ENCODE measurements at places on chromosomes 13 and 19. TPM values are rescaled to one million over a fixed set of nuclear protein-coding genes. Genes with fewer than 3 reads are reported as not detected.

The SHANK1 gene
- total RNA-seq: under 0.01 TPM

The LYPD5 gene
- 0.39 TPM for total RNA-seq

The MBD3L3 gene
- total RNA-seq: not detected

The CALR3 gene
- not detected for total RNA-seq

The LGI4 gene
- not detected for total RNA-seq

The TMEM255B gene
- 51.7 TPM for total RNA-seq

The NXNL1 gene
- total RNA-seq: not detected

The ZNF560 gene
- total RNA-seq: under 0.01 TPM

DNA sequence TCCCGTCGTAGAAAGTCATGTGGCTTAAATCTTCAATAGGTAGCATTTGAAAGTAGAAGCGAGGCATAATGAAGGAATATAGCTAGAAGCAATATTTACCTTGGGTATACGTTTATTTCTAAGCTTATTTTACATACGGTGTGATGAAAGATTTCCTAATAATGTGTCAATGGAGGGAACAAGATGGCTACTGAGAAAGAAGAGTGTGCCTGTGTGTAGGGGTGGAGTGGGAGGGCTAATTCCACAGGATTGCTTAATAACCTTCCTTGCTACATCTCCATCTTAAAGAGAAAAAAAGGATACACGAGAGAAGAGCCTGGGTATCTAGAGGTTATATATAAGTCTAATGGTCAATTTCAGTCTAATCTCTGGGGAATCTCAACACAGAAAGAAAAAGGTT, 2.0 kb downstream of the SPART start:
- no peak for DNase-seq

DNA sequence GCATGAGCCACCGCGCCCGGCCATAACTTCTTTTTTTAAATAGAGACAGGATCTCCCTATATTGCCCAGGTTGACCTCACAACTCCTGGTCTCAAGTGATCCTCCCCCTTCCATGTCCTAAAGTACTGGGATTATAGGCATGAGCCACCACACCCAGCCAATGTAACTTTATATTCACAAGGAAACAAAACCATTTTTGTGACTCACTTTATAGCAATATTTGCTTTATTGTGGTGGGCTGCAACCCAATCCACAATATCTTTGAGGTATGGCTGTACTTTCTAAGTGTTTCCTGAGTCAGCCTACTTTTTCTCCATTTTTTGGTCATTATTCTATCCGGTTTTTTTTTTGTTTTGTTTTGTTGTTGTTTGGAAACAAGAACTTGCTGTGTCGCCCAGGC, 7.9 kb upstream of the ZIM3 start:
- no peak for DNase-seq

- no peak for DNase-seq
These were observed 30.2 kb upstream of the FREM2 start for GRCh38 chr13:38656699-38657098.

GRCh38 chr19:7928741-7929701, 3.1 kb upstream of the CTXN1 start:
- DNase-seq: peak; percentile 63

- DNase-seq: peak; percentile 84
These were observed 2.8 kb downstream of the SEMA6B start for GRCh38 chr19:4556597-4557127.

- DNase-seq: no peak
These were observed 8.3 kb downstream of the HMGB1 start for GRCh38 chr13:30457306-30457891.

GRCh38 chr19:11142528-11143171, 12.9 kb downstream of the SPC24 start:
- peak; percentile 97 for DNase-seq

GRCh38 chr13:114194853-114195252, 15.8 kb downstream of the CFAP97D2 start:
- DNase-seq: no peak

DNA sequence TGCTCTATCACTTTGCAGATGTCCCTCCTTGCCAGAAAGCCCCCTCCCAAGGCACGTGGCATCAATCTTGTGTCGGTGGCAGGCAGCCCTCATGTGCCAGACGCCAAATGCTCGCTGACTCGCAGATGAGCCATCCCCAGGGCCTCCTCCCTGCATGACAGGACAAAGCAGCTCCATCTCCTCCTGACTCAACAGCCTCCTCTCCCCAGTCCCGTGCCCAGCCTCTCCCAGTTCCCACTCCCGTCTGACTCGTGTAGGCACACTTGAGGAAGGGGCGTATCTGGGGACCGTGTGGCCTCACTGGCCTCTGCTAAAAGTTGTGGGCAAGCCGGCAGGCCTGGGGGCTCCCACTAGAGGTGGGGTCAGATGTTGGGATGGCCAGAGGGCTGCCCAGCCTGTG, 133.6 kb downstream of the STK24 start:
- peak; percentile 13 for DNase-seq

- DNase-seq: no peak
These were observed 17.7 kb downstream of the PLEKHF1 start for GRCh38 chr19:29683009-29683408.

DNA sequence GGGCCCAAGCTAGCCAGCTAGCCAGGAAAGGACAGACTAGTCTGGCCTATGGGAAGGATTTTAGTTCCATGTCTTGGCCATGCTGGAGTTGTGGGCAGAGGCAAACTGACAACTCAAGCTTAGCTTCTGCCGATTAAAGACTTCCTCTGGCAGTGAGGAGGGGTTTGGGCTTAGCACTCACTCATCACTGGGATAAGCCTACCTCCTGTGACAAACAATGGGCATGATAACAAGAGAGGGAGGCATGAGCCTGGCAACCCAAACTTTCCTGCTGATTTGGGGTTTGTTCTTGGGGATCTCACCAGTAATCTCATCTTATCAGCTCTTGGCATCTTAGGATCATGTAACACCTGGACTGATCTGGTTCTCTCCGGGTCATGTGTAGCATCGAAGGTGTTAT, 83.6 kb downstream of the KL start:
- no peak for DNase-seq

GRCh38 chr13:32427852-32428580, at the start of gene N4BP2L1:
N4BP2L1 (minus strand) TSS chr13:32428130; CDS start chr13:32428082, 48 bp downstream.
- DNase-seq: peak; percentile 66

DNA sequence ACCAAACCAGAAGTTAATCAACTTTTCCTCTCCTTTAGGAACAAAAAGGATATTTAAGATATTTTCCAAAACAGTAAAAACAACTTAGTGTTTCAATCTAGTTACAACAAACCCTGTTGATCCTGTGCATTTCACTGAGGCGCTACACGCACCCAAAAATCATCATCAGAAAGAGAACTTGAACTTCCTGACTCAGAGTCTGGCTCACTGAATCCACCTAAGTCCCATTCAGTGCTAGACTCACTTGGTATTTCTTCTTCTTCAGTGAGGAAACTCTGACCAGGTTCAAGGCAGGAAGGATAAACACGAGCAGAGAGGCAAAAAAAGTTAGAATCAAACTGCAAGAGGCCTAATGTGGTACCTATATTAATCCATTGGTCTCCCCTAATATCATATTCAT, 2.2 kb downstream of the KBTBD6 start:
- DNase-seq: no peak

GRCh38 chr19:19096641-19097627, 33.1 kb downstream of the SLC25A42 start:
- DNase-seq: no peak

DNA sequence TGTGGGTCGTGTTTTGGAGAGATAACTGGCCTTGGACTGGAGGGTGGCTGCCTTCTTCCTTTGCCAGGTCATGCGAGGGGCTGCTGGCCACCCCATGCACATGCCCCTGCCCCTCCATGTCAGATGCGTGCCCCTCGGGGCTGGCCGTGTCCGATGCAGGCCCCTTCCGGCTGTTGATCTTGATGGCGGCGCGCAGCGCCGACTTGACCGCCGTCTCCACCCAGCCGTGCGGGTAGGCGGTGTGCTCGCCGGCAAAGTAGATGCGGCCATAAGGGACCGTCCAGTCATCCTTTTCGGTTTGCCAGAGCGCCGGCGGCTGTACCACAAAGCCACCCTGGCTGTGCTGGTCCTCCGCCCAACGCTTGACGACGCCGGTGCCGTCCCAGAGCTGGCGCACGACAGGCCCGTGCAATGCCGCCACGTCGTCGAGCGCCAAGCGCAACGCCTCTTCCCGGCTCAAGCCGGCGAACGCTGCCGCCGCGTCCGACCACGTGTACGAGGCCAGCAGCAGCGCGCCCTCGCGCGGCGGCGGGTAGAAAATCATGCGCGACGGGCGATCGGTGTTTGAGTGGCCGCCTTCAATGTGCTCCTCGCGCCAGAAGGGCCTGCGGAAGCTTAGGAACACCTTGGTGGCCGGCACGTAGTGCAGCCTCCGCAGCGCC, 6.9 kb downstream of the IL4I1 start:
- DNase-seq: peak; percentile 83

DNA sequence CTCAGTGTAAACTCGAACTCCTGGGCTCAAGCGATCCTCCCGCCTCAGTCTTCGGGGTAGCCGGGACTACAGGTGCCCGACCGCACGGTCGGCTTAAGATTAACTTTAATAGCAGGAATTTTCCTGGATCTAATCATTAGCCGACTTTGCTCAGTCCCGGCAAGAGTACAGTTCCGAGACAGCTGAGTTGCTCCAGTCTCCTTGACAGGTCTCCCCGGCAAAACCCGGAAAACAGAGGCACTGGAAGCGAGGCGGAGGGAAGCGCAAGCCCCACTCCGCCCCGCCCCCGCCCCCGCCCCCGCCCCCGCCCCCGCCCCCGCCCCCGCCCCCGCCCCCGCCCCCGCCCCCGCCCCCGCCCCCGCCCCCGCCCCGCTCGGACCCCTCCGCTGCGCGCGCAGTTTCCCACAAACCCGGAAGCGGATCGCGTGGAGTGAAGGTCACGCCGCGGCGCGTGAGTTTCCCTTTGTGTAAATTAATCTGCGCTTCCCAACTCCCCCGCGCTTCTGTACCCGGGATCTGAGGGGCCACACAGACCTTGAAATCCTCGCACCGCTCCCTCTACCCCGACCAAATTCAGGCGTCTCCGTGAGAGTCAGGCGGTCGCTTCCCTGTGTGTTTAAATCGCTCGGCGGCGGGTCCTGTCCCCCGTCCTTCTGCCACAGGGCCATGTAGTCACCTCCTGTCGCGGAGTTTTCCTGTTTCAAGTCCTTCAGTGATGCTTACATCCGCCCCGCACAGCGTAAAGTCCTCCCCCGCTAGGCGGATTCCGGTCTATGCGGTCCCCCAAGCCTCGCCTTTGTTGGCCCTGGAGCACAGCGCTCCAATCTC, at the start of gene ZNF480:
TSS of gene ZNF480 (plus strand) at position 397 of the 828 bp plus-strand sequence. CDS start 3,244 bp downstream, outside the sequence.
- DNase-seq: peak; percentile 80

DNA sequence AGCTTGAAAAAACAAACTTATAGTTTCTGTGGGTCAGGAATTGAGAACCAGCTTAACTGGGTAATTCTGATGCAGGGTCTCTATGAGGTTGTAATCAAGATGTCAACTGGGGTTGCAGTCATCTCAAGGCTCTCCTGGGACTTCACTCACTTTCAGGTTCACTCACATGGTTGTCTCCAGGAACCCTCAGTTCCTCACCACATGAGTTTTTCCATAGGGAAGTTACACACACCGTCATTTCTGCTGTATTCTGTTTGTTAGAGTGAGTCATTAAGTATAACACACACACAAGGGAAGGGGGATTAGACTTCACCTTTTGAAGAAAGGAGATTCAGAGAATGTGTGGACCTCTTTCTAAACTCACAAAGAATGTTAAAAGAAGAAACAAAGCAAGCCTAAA, 34.9 kb upstream of the MLNR start:
- peak; percentile 30 for DNase-seq

DNA sequence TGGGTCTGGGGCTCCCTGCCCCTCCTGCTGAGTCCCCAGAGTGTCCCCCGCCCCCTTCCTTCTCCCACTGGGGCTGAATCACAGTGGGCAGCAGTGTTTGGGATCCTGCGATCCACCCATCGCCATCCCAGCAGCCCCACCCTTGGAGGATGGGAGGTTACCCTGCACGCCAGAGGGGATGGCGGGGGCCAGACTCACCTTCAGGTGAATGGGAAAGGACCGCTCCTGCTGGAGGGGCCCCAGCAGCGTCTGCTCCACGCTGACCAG, 569 bp downstream of the DLEU7 start:
- no peak for DNase-seq

GRCh38 chr13:98910501-98910951, 67.3 kb downstream of the DOCK9 start:
- DNase-seq: peak; percentile 96

GRCh38 chr13:31116224-31116623, 45.5 kb downstream of the HSPH1 start:
- DNase-seq: no peak

DNA sequence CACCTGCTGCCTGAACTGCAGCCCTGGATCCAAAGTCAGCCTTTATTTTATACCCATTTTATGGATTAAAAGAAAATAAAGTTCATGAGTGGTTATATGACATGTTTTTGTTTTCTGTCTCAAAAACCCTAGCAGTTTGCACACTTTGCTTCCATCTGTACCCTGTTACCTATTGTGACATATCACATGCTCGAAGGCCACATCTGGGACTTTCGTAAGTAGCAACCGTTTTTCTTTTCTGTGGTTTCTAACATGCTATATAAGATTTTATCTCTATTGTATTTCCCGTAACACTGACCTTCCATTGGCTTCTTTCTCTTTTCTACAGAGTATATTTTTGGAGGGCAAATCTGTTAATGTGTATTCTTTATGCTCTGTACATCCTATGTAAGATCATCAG, 1007.2 kb downstream of the PCDH9 start:
- no peak for DNase-seq

DNA sequence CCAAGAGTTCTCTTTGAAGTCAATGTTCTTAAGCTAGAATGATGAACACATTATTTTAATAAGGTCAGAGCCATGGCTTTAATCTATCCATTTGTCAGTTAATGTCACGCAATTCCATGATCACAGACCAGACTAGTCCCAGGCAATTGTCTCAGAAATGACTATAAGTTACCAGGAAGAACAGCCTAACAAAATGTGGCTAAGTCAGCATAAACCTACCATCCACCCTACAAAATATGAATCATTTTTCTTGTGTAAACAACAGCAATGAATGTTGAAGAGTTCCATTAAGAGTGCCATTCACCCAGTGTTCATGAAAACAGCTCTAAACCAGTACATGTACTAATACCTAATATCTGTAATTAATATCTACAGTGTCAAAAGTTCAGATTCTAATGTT, 127.5 kb downstream of the KCTD12 start:
- DNase-seq: no peak

DNA sequence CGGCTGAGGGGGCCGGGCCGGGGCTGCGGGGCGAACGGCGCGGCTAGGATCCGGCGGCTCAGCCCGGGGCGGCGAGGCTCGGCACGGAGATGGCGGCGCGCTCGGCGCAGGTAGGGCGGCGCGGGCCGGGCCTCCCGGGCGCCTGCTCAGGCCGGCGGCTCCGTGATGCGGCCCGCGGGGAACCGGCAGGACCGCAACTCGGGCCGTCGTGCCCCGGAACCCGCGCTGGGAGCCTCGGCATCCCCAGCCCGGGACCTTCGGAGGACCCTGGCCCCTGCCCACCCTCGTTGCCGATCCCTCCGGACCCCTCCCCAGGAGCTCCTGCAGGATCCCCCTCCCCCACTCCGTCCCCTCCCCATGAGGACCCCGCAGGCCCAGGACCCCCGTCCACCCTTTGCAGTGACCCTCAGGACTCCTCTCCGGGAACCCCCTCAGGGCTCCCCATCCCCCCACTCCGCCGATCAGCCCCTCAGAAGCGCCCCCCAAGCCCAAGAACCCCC, 304 bp downstream of the EVI5L start:
- DNase-seq: no peak

- no peak for DNase-seq
These were observed 219.4 kb downstream of the KLF5 start for GRCh38 chr13:73278186-73278585.

Data from dermis microvascular lymphatic vessel endothelial cell (primary cell).